Glutamatergic neuron (in vitro differentiated cells): ENCODE measurements at places on chromosomes 7 and 10. TPM values are rescaled to one million over a fixed set of nuclear protein-coding genes. Genes with fewer than 3 reads are reported as not detected.

- peaks cover 8% of the 10 kb centered on the region for H3K36me3 ChIP-seq
- no peak for DNase-seq
- H3K27me3 ChIP-seq = peaks cover 60% of the 10 kb centered on the region
- peaks cover 82% of the 10 kb centered on the region for H3K4me1 ChIP-seq
- H3K27ac ChIP-seq = peak overlapping the region; percentile 97
Observed at GRCh38 chr10:129882291-129883010, 81.6 kb downstream of the EBF3 start.

- H3K27ac ChIP-seq = no peak overlapping the region
- no peak for DNase-seq
- peaks cover 4% of the 10 kb centered on the region for H3K4me1 ChIP-seq
- no peaks in the 10 kb centered on the region for H3K27me3 ChIP-seq
- H3K4me3 ChIP-seq = no peak overlapping the region
Observed at GRCh38 chr7:127287133-127287532, 34.4 kb upstream of the GRM8 start.

DNA sequence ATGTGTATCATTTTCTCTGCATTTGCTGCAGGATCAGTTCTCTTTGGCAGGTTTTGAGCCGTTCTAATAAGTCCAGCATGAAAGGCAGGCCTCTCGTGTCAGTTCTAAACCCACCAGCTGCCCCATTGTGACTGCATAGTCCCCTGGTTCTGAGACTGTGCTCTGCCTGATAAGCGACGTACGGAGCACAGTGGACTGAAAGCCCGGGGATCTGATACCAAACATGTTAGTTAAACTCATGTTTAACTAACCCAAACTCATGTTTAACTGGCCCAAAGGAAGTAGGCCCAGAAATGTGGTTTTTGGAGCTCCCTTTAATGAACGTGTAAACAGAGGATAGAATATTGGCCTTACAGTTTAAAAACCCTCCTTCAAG is 98.0 kb upstream of the PDCD4 start:
- H3K4me3 ChIP-seq = no peak overlapping the region
- H3K27ac ChIP-seq = no peak overlapping the region
- no peaks in the 10 kb centered on the region for H3K27me3 ChIP-seq
- peaks cover 20% of the 10 kb centered on the region for H3K4me1 ChIP-seq

GRCh38 chr7:140534743-140535142 is 55.4 kb upstream of the MKRN1 start:
- H3K27me3 ChIP-seq = peaks cover 10% of the 10 kb centered on the region
- H3K4me1 ChIP-seq = peaks cover 3% of the 10 kb centered on the region
- H3K36me3 ChIP-seq = peaks cover 14% of the 10 kb centered on the region
- H3K4me3 ChIP-seq = no peak overlapping the region

DNA sequence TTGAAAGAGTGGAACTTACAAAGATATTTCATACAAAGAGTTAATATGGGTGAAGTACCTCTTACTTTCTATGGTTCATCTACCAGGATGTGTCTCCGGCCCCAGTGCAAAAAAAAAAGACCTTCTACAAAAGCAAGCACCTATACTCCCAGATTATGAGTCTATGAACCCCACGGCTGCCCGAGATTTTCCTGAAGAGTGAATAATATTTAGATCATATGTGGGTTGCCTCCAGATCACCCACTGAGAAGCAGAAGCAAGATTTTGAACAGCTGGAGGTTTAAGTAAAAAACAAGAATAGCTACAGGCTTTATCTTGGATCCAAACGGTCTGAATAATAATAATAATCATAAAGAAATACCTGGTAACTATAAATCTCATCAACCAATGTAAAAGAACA is 207.7 kb downstream of the SKAP2 start:
- no peaks in the 10 kb centered on the region for H3K36me3 ChIP-seq
- H3K27me3 ChIP-seq = peaks cover 4% of the 10 kb centered on the region
- no peak for DNase-seq

DNA sequence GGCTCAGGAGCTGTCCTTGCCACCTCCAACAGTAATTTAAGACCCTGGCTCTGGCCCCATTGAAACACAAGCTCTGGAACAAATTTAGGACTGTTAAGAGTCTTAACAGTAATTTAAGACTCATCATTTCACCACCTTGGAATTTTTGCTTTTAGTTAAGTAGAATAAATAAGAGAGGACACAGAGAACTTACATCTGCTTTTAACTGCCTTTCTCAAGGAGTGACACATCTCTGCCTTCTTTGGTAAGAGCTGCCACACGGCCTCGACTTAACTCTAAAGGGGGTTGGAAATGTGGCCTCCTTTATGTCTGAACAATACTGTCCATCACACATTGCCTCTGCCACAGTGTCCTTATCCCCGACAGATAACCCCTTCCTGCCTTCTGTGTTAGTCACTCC is 77.9 kb downstream of the HERPUD2 start:
- H3K4me1 ChIP-seq = peaks cover 11% of the 10 kb centered on the region
- H3K27me3 ChIP-seq = peaks cover 4% of the 10 kb centered on the region
- no peaks in the 10 kb centered on the region for H3K36me3 ChIP-seq

- H3K4me1 ChIP-seq = no peaks in the 10 kb centered on the region
- no peaks in the 10 kb centered on the region for H3K27me3 ChIP-seq
- H3K36me3 ChIP-seq = no peaks in the 10 kb centered on the region
- DNase-seq = no peak
- no peak overlapping the region for H3K27ac ChIP-seq
- H3K4me3 ChIP-seq = no peak overlapping the region
Observed at GRCh38 chr7:76069238-76069638, 21.3 kb downstream of the MDH2 start.

Gene KIF20B
- total RNA-seq = 10.7 TPM

Gene DDX56
- total RNA-seq = 84.3 TPM

Gene SLC26A5
- not detected for total RNA-seq
